Ureter (tissue), 1 donor: ENCODE measurements at places on chromosomes 6 and 20.

GRCh38 chr6:137805622-137806021 lies 61.4 kb upstream of the TNFAIP3 start:
- no peak for DNase-seq

- DNase-seq: no peak
Measured at GRCh38 chr6:163442336-163442735, 27.8 kb downstream of the QKI start.

DNA sequence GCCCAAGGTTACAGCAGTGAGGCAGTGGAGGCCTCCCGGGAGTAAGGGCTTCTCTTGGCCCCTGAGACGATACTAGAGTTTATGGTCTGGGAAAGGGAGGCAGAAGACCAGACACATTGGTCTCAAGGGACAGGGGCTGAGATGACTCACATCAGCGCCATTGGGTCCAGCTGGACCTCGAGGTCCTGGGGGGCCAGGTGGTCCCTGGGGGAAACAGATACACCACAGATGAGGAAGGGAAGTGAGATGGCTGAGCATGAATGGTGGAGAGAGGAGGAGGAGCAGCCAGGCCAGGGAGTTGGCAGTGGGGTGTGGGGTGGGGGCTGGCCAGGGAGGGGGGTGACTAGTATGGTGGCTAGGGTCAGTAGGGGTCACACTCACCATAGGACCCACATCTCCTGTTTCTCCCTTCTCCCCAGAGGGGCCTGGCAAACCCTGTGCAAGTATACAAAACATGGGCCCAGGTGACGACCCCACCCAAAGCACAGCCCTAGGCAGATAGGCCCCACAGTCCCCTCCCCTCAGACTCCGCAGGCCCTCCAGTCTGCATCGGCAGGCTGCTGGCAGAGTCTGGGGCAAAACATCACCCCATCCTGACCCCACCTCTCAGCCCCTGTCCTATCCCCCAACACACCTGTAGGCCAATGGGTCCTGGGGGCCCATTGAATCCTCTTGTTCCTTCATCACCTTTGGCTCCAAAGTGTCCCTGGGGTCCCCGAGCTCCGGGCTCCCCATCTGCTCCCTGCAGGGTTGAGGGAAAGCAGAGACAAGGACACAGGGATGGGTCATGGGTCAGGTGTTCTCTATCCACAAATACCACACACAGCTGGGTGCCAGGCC lies 21.9 kb downstream of the COL11A2 start:
- no peak for DNase-seq

DNA sequence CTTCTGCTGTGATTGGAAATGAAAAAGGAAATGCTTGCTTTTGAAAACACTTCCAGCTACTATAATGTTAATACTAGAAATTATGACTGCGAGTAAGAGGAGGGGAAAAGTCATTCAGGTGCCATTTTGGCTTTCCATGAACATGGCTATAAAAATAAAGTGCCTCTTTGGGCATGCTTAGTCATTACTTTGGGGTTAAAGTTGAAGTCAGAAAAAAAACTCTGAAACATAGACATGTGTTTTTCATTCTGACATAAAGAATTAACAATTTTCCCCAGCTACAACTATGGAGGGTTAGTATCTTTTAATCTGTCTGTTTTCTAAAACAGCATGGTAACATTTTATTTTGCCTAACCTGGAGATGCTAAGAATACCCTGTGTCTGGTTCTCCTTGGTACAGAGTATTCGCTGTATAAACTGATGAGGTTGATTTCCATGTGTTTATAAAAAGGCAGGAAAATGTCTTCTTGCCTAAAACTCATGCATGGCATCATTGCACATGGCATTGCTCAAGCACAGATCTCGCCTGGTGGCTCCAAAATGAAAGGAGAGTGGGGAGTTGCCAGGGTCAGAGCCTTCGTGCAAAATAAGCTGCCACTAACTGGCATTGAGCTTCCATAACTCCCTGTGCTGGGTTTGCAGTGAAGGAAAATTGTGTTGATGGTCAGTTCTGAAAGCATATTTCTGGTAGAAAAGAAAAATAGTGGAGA lies 188.9 kb downstream of the KCNQ5 start:
- no peak for DNase-seq

DNA sequence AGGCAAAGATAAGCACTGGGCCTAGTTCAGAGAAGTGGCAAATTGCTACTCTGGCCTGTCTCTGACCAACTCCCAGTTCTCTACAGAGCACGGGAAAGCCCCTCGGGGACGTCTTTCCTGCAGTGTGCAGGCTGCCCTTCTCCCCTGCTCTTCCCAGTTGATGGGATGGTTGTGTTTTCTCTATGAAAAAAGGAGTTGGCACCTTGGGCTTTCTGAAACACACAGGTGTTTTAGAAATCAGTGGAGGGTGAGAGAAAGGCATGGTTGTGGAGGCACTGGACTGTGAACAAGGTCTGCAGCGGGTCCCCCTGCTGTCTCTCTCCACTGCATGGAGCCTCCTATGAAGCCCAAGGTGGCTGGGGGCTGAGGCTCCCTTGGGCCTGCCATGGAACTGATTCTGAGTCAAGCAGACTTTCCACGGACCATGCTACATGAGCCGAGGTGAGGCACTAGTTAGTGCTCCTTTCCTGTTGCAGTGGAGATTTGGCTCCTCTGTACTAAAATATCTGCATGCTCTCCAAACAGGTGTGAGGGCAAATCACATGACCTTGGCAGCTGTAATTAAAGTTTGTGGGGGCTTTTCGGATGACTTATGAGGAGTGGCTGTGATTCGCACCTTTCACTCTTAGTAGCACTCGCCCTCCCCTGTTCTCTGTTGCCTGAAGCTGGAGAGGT lies 16.3 kb downstream of the GTSF1L start:
- no peak for DNase-seq

GRCh38 chr20:63081831-63082230 lies 75.1 kb upstream of the BHLHE23 start:
- no peak for DNase-seq

- no peak for DNase-seq
Measured at GRCh38 chr6:88174906-88175305, 8.8 kb upstream of the CNR1 start.

DNA sequence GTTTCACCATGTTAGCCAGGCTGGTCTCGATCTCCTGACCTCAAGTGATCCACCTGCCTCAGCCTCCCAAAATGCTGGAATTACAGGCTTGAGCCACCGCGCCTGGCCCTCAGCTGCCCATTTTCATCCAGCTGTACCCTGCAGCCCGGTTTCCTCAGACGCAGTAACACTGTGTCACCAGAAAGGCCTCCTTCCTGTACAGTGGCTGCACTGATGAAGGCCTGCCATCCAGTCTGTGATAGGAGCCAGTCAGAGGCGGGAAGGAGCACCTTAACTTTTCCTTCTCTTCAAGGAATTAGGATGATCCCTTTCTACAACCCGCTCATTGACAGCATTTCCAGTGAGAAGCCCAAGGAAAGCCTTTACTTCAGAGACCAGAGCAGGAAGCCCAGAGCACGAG lies 75.9 kb downstream of the GFOD1 start:
- DNase-seq: no peak

DNA sequence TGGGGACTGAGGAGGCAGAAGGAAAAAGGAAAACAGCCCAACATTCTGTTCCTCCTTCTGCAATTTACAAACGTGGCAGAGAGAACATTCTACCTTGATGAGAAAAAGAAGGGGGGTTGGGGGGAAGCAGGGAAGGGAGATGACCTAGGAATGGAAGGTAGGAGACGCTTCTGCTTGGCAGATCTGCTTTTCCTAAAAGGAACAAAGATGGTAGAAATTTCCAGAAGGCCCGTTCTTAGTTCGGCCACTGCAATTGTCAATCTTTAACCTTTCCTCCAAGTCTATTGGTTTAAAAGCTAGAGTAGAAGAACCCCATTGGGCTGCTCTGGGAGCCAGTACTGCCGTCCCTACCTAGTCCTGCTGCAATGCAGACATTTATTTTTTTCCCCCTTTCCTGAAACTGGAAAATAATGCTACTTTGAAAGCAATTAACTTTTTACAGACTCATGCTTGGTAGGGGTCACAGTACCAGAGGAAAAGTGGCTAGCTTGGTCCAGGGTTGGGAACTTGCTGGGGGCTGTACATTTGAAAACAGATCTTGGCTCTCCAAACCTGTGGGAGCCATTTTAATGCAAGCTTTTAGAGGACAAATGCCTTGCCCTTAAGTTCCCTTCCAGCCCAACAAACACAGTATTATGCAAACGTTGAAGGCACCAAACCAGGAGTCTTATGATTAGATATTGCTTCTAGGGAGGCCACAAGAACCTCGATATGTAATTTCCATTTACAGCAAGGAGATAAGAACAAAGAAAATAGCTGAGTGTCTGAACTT lies 2.6 kb downstream of the ZMYND8 start:
- DNase-seq: no peak

DNA sequence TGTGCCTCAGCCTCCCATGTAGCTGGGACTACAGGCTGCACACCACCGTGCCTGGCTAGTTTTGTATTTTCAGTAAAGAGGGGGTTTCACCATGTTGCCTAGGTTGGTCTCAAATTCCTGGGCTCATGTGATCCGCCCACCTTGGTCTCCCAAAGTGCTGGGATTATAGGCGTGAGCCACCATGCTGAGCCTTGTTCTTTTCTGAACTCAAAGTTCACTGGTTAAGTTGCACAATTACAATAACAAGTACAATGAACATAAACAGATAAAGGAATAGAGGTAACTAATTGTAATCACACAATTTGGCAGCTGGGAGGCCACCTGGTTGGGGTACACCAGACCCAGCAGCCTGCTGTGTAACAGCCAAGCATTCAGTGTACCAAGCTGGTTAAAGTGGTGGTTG lies 6.7 kb downstream of the NUDT3 start:
- no peak for DNase-seq

- peak; percentile 46 for DNase-seq
Measured at GRCh38 chr6:26501482-26501986, 1.4 kb downstream of the BTN1A1 start.

- DNase-seq: no peak
Measured at GRCh38 chr20:63785691-63786131, 45.4 kb downstream of the ZBTB46 start.

DNA sequence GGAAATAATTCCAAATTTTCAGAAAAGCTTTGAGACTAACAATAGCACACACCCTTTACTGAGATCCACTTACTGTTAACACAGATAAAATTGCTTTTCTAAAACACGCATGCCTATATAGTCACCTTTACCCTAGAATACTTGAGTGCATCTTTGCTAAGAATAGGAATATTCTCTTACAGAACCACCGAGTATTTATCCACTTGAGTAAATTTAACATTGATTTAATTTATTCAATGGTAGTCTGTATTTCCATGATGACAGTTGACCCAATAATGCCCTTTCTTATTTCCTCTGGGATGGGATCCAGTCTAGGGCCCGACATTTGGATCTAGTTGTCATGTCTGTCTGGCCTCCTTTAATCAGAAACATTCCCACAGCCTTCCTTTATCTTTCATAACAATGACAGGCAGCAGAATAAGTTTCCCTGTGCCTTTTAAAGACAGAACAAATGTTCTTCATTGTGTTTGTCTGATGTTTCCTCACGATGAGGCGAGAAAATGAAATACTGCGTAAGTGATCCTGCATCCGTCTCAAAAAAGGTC lies 56.6 kb upstream of the ERVFRD-1 start:
- no peak for DNase-seq

- DNase-seq: no peak
Measured at GRCh38 chr6:167995302-167995701, 2.2 kb upstream of the KIF25 start.

DNA sequence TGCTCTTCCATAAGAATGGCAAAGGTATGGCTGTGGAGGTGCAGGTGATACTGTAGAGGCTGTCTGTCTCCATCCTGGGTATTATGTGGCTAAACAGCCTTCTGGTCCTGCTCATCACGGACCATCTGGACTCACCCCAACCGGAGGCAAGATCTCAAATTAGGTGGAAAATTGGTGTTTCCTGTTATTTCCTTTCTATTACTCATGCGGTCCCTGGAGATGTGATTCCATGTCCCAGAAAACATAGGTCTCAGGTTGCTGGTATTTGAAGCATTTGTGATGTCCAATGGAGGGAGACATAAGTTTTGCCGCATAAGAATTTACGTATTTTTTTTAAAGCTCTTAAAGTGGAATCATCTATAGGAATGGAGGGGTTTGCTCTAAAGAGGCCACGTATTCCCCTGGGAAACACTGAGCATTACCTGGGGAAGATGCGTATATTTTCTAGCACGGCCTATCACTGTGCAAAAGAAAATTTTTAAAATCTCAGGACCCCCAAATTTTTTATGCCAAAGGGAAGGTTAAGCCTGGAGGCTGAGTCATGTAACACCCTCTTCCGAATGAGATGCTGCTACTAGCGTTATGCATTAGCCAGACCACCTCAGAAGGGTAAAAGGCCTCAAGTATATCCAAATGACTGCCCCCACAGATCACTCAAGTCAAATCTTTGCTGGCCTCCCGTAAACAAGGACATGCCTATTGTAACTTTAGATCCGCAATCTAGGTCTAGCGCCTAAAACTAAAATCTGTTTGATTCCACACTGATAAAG lies 22.4 kb upstream of the PBOV1 start:
- DNase-seq: no peak

GRCh38 chr20:58546416-58546711 lies 31.2 kb upstream of the APCDD1L start:
- DNase-seq: no peak

GRCh38 chr6:162178666-162179065 lies 548.9 kb downstream of the PRKN start:
- DNase-seq: no peak

DNA sequence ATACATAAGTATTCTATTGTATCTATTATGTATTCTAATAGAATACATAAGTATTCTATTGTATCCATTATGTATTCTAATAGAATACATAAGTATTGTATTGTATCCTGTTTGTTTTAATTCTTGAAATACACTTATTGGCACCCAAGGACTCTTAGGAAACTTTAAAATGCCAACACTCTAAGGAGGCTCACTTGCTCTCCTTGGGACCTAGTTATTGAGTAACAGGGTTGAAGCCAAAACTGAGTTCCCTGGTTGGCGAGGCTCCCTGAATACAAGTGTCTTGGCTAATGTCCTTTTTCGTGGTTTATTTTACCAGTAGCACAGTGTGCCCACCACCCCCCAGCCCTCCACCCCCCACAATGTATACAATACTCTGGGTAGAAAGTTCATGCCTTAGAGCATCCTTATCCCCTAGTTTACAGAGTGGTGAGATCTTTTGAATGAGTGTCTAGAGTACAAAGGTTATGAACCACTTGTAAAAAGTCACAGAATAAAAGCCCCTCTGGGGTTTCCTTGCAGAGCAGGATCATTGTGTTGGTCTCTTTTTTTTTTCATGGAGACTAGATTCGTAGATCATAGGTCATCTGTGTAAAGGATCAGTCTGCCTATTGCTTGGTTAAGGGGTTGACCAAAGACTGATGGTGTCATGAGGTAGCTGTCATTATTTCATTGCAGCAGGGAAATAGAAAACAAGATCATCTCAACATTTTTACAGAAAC lies 32.5 kb upstream of the PRDM1 start:
- no peak for DNase-seq

- DNase-seq: no peak
Measured at GRCh38 chr6:139967497-139967896, 593.0 kb upstream of the CITED2 start.
